ENCODE measurements at places on chromosomes 5 and 9.

DNA sequence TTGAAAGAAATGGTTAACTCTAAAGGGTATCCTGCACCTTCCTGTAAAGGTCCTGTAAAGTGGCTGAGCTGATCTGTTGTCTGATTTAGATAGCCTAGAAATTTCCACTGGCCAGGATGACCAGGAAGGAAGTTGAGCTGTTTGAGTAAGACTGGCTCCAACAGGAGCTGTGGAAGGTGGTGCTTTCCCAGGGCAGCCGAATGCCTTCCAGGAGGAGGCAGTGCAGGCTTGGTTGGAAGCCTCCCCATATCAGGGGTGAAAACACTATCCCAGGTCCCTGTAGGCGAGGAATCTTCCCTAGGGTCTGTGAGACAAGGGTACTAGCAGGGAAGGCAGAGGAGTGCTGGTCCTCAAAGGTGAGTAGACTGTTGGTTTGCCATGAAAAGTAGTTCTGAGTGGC, 98.4 kb downstream of the LIX1 start:
- H3K4me3 ChIP-seq, result no peak overlapping the region
- H3K36me3 ChIP-seq, result no peaks in the 10 kb centered on the region
- H3K27ac ChIP-seq, result no peak overlapping the region
- no peaks in the 10 kb centered on the region for H3K27me3 ChIP-seq
- H3K4me1 ChIP-seq, result no peaks in the 10 kb centered on the region

GRCh38 chr5:569358-569867, 42.7 kb upstream of the CEP72 start:
- H3K36me3 ChIP-seq, result no peaks in the 10 kb centered on the region
- DNase-seq, result no peak
- no peaks in the 10 kb centered on the region for H3K4me1 ChIP-seq
- H3K27me3 ChIP-seq, result peaks cover 7% of the 10 kb centered on the region
- H3K27ac ChIP-seq, result no peak overlapping the region

GRCh38 chr5:156883316-156883875, 33.3 kb downstream of the PPP1R2B start:
- no peak overlapping the region for H3K27ac ChIP-seq
- no peaks in the 10 kb centered on the region for H3K4me1 ChIP-seq
- H3K4me3 ChIP-seq, result no peak overlapping the region
- H3K36me3 ChIP-seq, result no peaks in the 10 kb centered on the region

GRCh38 chr5:56543441-56544388, 271.6 kb upstream of the MAP3K1 start:
- H3K4me1 ChIP-seq, result no peaks in the 10 kb centered on the region
- no peaks in the 10 kb centered on the region for H3K27me3 ChIP-seq
- DNase-seq, result no peak
- no peak overlapping the region for H3K27ac ChIP-seq

DNA sequence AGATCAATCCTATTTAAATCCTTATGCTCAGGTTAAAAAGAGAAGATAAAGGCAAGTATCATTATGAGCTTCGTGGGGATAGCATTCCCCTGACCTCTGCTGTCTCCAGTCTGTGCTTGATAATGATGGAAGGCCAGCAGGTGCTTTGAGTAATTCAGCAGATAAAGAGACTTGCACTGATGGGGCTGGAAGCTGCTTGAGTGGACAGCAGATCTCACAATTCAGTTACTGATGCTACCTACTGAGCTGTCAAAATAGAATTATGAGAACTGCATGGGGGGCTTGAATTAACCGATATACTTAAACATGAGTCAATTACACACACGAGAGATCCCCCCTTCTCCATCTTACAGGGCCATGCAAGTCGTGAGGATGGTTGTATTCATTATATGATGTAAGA, 107.7 kb upstream of the GPR151 start:
- H3K36me3 ChIP-seq, result no peaks in the 10 kb centered on the region
- H3K27me3 ChIP-seq, result no peaks in the 10 kb centered on the region
- no peaks in the 10 kb centered on the region for H3K4me1 ChIP-seq
- DNase-seq, result no peak
- no peak overlapping the region for H3K4me3 ChIP-seq

- no peaks in the 10 kb centered on the region for H3K4me1 ChIP-seq
- no peak for DNase-seq
- no peaks in the 10 kb centered on the region for H3K27me3 ChIP-seq
These were observed 469.6 kb downstream of the DTWD2 start for GRCh38 chr5:118518720-118519119.
